ENCODE measurements at places on chromosomes 1 and 21.

DNA sequence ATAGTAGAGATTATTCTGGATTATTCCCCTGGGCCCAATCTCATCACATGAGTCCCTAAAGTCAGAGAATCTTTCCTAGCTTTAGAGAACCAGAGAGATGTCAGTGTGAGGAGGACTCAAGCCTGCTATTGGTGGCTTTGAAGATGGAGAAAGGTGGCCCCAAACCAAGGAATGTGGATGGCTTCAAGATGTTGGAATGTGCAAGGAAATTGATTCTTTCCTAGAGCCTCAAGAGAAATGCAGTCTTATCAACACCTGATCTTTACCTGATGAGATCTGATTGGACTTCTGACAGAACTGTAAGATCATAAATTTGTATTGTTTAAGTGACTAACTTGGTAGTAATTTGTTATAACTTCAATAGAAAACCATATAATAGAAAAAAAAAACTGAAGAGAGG lies 51.0 kb downstream of the NME7 start:
- DNase-seq, result no peak

- DNase-seq, result no peak
Measured at GRCh38 chr1:223009406-223009805, 133.6 kb downstream of the TLR5 start.

DNA sequence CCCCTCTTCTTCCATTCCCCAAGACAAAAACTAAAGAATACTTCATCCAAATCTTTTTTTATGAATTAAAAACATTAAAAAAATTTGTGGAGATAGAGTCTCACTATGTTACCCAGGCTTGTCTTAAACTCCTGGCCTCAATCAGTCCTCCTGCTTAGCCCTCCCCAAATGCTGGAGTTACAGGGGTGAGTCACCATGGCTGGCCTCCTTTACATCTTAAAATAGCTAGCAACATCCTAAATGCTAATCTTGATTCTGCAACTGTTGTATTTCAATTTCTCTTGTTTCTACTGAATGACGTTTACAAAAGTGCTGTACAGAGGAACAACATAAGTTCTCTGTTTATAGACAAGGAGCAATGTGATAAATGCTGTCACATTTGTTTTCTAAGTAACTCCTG lies 483.5 kb downstream of the ADGRL2 start:
- no peak for DNase-seq

GRCh38 chr1:73887412-73887811 lies 310.6 kb downstream of the LRRIQ3 start:
- DNase-seq, result no peak

GRCh38 chr1:81021134-81021533 lies 779.6 kb upstream of the ADGRL2 start:
- peak; percentile 11 for DNase-seq

- no peak for DNase-seq
Measured at GRCh38 chr1:64328193-64328592, 124.8 kb downstream of the UBE2U start.

DNA sequence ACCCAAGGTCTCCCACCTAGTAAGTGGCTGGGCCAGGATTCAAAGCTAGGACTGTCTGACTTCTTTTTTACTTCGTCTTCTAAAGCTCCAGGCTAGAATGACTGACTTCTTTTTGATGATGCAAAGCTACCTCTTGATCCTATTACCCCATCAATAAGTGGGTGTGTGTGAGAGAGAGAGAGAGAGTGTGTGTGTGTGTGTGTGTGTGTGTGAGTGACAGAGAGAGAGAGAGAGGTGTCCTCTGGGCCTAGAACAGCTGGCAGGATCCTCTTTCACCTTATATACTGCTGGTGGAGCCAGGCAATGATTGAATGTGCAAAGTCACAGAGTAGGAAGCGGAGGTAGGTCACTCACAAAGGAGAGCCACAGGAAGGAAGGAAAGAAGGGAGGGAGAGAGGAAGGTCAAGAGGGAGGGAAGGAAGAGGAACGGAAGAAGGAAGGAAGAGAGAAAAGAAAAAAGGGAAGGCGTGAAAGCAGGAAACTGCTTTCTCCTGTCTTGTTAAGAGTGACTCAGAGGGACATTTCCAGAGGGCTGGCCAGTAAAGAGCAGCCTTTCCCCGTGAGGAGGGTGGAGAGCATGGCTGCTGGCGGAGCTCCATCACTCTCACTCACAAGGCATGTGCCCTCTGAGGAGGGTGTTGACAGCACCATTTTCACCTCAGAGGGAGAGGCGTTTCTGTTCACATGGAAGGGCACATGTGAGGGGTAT lies 68.9 kb downstream of the CDC7 start:
- DNase-seq, result peak; percentile 54

- no peak for DNase-seq
Measured at GRCh38 chr1:44484155-44484688, 79.2 kb downstream of the RNF220 start.

DNA sequence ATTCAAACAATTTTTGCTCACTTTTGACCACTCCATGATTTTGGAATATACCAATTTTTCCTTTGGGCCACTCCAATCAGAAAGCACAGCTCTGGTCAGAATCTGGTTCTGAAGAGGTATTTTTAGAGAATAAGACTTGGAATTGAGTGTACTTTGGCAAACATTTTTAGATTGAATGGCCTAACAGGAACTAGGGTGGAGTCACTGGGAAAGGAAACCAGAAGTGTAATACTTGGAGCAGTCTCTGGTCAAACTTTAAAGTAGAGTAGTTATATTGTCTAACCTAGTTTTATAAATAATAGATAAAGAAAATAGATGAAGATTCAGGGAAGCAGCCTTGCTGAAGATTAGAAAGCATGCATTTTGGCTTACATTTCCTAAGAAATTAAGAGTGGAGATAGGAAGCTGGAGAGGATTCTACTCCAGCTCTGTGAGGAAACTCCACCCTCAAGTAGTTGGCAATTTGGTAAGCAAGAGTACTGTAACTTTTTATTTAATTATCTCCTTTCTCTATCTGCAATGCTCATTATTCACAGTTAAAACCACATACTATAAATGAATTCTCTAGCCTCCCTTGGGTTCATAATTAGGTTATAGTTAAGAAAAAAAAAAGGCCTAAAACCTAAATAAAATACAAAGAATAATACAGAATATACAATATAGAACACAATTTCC lies 15.8 kb downstream of the STIL start:
- no peak for DNase-seq

DNA sequence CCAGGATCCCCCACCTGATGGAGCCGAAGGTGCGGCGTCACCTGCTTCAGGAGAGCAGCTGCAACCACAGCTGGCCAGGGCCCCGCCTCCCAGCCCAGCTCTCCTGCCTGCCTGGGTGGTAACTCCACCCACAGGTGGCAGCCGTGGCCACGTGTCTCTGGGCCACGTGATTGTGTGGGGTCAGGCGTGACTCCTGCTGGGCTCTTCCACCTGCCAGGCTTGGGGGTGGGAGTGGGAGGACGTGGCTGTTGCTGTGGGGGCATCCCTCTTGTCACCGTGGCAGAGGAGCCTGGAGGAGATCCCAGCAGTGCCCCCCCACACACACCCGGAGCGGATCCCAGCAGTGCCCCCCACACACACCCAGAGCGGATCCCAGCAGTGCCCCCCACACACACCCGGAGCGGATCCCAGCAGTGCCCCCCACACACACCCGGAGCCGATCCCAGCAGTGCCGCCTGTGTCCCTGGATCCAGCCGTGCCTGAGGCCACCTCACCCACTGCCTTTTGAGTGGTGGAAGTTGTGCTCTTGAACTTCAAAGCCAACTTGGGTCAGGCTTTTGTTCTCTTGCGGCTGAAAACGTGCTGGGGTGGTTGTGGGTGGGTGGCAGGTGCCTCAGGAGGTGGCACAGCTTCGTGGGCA lies 32.2 kb downstream of the POFUT2 start:
- no peak for DNase-seq

GRCh38 chr21:18549214-18549905 lies 145.8 kb upstream of the TMPRSS15 start:
- no peak for DNase-seq

- no peak for DNase-seq
Measured at GRCh38 chr1:162877412-162877811, 16.4 kb upstream of the CCDC190 start.

DNA sequence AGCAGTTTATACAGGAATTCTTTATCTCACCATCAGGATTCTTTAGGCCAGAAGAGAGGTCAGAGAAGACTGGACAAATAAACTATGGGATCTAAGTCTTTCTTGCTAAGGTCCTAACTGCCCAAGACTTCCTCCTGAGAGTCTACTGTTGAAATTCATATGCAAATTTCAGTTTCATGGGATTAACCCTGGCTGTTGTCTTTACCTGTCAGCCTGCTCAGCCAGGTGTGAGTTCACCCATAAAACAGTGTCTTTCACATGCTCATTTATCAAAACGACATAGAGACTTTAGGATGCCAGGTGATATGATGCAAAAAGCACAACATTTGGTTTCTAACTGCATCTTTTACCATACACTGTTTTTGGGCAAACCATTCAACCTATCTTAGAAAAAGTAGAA lies 211.0 kb downstream of the PDE4B start:
- DNase-seq, result no peak

DNA sequence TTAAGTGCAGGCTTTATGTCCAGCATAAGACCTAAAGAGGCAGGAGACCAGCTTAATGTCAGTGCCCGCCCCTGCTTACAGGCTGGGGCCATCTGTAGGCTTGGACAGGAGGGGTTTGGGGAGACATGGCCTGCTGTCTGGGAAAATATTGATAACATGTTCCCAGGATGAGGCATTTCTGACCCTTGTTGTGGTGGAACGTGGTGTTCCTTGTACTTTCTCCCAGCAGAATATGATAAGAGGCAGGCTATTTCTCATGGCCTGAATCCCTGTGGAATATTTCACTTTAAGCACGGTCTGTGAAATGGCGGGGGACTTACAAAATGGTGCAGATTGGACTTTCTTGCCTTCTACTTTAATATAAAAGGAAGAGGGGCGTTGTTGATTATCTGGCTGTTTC lies 41.9 kb upstream of the PLA2G5 start:
- DNase-seq, result no peak

DNA sequence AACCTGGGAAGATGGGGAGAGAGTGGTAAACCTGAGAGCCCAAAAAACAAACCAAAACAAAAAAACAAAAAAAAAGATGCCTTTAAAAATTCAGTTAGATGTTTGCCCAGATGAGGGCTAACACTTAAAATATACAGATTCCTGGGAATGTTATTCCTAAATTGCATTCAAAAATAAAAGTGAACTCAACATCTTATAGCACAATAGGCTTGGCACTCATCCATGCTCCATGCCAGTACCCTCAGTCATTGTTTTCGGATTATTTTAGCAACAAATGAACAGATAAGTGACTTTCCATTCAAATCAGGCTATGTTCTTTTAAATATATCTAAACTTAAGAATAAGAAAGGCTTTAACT lies 3.7 kb downstream of the ATP1A1 start:
- DNase-seq, result peak; percentile 26

DNA sequence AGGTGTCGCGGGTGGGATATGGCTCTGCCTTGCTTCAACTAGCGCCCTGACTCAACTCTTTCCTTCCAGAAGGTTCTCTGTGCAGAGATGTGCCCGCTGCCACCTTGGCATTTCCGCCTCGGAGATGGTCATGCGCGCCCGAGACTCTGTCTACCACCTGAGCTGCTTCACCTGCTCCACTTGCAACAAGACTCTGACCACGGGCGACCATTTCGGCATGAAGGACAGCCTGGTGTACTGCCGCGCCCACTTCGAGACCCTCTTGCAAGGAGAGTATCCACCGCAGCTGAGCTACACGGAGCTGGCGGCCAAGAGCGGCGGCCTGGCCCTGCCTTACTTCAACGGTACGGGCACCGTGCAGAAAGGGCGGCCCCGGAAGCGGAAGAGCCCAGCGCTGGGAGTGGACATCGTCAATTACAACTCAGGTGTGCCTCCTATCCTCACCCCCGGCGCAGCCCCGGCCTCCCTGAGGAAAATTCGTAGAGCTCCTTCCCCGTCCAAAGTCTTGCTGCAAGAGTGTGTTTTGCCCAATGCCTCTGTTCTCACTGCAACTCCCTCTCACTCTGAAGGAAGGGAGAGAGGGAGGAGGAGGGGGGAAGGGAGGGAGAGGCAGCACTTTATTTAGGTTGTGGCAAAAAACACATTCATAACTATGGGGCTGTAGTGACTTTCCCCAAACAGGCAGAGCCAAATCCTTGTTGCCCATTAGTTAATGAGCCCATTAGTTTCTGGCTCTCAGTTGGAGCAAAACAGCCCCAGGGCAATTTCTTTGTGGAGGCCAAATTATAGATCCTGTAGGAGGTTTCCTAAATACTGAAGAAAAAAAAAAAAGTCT lies 4.3 kb downstream of the LHX9 start:
- DNase-seq, result no peak

Data from stomach (tissue), 19 donors.